ENCODE measurements at places on chromosomes 2 and 18.

DNA sequence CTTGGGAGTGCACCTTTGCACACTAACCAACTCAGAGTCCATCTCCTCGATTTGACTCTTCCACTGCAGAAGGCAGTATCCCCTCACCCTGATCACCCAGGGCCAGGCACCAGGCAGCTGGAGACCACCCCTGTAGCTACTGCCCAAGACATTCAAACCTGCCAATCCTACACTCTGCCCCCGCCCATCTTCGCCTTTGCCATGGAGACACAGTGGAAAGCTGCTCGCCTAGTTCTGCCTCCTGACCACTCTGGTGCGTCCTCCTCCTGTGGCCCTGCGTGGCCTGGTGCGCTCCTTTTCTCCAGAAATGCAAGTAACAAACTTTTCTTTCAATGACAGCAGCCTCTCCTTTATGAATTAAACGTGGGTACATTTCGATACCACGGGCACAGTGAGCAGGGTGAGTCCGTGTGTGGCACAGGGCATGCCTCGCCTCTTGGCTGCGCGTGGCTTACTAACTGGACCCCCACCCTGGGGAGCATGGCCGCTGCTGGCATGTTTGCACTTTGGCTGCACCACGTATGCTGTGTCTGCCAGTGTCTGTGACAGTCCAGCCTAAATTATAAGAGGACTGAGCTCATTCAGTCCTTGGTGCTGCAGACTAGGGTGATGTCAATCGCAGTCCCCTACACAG lies 47.6 kb downstream of the LONRF2 start:
- no peak for DNase-seq

GRCh38 chr2:71299507-71299906 lies 32.1 kb upstream of the ZNF638 start:
- DNase-seq: peak; percentile 46

GRCh38 chr18:45221363-45221762 lies 393.9 kb upstream of the SLC14A2 start:
- no peak for DNase-seq

- no peak for DNase-seq
Observed at GRCh38 chr2:55846426-55846825, 77.2 kb downstream of the EFEMP1 start.

Data from CD4-positive, alpha-beta T cell treated with Interleukin-12 subunit alpha and Interleukin-12 subunit beta, for 1 hour (primary cell).